ENCODE measurements at places on chromosomes 3 and 15.

- no peak for DNase-seq
Observed at GRCh38 chr3:33377931-33378330, 62.3 kb downstream of the UBP1 start.

GRCh38 chr3:170560296-170560695 lies 25.6 kb downstream of the SLC7A14 start:
- DNase-seq: no peak

DNA sequence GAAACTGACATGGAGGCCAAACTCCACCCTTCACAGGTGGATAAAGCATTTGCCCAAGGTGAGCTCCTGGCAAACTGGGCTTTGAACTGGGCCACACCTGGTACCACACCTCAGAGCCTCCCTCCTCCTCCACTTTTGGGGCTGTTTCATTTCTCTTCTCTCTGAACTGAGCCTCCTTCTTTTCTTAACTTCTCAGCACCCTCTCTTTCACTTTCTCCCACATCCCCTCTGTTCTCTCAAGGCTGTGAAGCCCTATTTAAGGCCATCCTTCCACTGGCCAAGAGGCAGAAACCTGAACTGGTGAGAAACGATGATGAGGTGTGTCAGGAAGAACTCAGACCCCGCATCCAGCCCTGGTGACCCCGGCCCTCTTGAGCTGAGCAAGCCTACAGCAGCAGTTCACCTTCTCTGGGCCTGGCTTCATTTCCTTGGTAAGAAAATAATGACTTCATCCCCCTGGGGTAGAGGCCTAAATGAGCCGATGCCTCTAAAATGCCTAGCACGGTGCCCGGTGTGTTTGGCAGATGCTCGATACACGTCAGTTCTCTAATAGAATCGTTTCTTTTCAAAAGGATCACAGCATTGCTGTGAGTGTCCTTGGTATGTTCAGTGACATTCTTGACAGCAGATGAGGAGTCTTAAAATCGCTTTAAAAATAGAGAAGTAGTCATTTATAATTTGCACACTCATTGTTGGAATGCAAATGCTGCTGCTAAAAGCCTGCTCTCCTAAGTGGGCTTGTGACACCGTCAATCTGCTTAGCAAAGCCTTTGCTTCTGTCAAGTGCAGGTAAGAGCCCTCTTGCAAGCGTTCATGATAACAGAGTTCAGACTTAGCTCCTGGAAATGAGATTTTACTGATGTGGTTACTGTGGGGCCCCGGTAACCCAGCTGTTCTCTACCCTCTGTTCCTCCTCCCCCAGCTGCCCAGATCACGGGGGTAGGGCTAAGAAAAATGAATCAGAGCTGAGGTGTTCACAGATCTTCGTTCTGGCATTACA lies 97.7 kb upstream of the ATP2B2 start:
- peak; percentile 9 for DNase-seq

DNA sequence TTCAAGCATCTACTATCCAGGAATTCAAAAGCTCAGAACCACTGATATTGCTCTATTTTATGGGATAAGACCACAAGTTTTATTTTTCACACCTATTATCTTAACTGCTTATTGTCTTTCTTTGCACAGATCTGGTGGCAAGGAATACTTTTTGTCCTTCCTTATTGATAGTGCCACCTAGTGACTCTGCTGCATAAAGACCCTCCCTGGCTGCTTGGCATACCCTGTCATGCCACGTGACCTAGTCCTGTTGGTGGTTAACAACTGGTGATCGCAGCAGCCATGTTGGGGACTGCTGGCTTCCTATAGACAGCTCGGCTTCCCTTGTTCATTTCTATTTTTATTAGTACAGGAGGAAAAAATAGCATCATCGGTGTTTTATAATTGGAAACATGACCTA lies 236.3 kb downstream of the MEX3B start:
- DNase-seq: peak; percentile 7

GRCh38 chr3:23076437-23076836 lies 126.7 kb upstream of the UBE2E2 start:
- DNase-seq: no peak

Data from NCI-H2029 treated with DMSO at 0.1 percent for 48 hours (cell line).